ENCODE measurements at places on chromosomes 12 and 14.

DNA sequence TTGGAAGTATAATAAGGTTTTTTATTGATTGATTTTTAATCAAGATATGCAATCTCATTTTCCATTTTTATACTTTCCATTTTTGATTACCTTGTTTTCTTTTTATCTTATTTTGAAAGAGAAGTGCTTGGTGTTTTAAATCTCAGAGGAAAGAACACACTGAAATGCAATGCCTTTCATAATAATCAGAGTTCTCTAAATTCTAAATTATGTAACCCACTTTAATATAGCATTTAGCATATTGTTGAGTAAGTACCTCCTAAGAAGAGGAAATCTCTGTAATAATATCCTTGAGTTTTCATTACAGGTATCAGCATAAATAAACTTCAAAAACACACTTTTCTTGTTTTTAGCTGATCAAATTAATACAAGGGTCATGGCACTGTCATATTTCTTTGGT, 96.9 kb downstream of the GTF2A1 start:
- no peak for DNase-seq

DNA sequence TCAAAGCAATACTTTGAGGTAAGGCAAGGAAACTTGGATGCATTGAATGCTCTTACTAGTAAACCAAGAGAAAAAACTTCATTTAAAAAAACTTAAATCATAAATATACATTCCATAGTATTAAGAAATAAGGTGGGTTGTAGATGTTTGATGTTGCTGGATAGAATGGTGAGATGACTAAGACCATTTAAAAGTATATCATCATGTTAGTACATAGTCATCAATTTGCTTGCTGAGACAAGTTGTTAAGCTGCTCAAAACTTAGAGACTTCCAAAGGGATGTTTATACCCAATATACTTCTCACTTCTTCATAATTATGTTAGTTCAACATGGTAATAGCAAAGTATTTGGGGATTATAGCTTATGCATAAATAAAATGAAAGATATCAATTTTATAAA, 675.5 kb upstream of the MGAT4C start:
- no peak for DNase-seq

- DNase-seq: peak; percentile 61
Observed at GRCh38 chr14:94685166-94685581, 73.0 kb downstream of the SERPINA3 start.

GRCh38 chr14:55151601-55152000, 22.5 kb downstream of the LGALS3 start:
- no peak for DNase-seq

- DNase-seq: no peak
Observed at GRCh38 chr12:56565510-56566101, 44.0 kb downstream of the RBMS2 start.

DNA sequence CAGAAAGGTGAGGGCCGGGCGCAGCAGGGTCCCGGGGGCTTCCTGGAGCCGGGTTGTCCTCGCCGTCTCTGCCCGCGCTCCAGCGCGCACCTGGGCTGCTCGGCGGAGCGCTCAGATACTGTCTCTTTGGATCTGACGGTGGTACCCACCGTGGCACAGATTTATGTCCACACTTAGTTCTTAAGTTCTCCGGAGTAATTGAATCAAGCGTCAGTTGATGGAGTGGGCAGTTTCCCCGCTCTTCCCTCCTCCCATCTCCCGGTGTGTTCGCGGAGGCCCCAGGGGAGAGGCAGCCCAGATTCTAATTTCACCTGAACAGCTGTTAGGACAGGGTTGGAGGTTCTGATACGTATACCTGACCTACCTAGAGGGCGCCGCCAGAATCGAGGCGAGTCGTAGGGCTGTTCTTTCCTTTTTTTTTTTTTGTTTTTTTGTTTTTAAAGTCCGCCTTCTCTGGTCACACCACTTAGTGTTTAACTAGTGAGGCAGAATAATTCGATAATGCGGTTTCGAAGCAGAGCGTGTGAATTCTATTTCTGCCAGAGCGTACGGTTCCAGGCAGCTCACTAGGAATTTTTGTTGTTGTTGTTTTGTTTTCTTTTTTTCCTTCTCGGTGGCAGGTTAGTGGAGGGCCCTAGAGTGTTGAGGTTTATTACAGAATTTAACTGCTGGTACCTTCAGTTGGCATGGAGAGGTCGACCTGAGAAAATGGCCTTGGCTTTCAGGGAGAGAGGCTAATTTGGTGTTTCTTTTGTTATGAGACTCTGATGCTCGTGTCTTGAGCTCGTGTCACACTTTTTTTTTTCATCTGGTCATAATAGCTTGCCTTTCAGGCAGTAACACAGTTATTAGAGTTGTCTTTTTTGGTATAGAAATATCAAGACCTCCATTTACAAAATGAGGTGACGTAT, 22.3 kb upstream of the GNS start:
- DNase-seq: peak; percentile 38

- DNase-seq: no peak
Observed at GRCh38 chr12:28440081-28440608, 249.9 kb downstream of the CCDC91 start.

DNA sequence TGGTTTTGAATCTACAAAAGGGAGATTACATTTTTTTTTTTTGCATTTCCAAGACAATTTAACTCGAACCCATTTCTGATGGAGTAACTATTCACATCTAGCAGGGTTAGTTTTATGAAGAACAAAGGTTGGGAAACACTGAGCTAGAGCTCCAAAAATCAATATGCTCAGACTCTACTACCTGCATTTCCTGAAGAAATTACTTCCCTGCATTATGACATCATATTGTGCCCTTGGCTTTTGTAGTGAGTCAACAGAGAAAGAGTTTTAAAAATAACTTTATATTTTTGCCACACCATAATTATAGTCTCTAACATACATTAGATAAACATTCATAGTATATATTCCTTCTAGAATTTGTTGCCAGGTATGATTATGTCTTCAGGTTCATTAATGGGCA, 14.8 kb downstream of the GRIP1 start:
- no peak for DNase-seq

- no peak for DNase-seq
Observed at GRCh38 chr12:26133521-26133920, 8.7 kb upstream of the BHLHE41 start.

DNA sequence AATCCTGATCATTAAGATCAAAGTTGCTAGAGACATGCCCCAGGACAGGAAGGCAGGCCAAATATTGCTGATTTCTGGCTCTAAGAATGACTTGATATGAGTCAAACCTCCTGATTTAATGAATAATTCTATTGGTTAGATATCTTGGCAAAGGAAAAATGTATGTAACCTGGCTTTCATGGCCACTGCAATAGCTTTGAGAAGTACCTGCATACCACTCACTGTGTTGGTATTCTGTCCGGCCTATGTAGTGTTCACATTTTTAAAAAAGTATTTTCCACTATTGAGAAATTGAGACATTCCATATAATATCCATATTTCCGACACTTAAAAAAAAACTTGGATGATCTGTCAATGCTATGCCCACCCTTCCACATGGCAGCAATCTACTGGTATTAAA, 283.1 kb upstream of the SOX5 start:
- no peak for DNase-seq

DNA sequence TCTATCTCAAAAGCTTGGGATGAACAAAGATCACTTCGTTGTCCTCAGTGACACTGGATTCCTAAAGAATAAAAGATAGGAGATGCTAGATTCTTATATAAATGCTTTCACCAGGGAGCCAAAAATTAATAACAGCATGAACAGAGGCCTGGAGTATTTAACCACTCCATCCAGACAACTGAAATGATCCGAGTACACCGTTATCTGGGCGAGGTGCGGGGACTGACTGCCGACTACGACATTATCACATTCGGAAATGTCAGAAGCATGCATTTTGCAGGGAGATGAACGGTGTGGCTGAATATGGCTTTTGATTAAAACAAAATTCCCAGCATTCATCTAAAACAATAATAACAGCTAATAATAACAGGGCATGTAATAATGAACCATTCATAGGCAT, 56.6 kb downstream of the TRPV4 start:
- DNase-seq: no peak

All from NCI-H526 (cell line).